Stimulated activated CD8-positive, alpha-beta memory T cell treated with anti-CD3 and anti-CD28 coated beads, Interleukin-4, amount 100 ng/mL, for 1 hour (primary cell): ENCODE measurements at places on chromosomes 7 and 10.

GRCh38 chr7:6422926-6423632, 24.7 kb downstream of the DAGLB start:
- no peak for DNase-seq

GRCh38 chr10:97121041-97121440, 64.7 kb downstream of the SLIT1 start:
- no peak for DNase-seq

- DNase-seq, result no peak
These were observed 1211.3 kb downstream of the REEP3 start for GRCh38 chr10:64732372-64732957.

DNA sequence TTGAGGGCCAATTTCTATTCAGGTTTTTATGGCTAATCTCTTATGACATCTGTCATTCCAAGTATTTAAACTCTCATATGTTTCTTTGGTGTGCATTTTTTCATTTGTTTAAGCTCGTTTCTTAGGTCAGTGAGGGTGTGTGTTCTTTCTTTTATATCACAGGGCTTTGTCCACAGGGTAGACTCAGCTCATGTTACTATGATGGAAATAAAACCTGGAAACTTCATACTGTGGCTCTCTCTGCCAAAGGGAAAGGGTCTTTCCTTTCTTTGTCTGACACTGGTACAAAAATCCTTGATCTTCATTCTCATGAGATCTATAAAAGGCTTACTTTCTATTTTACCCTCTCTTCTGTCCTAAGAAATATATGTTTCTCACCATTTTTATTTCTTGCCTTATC, 129.6 kb upstream of the SP8 start:
- DNase-seq, result no peak

DNA sequence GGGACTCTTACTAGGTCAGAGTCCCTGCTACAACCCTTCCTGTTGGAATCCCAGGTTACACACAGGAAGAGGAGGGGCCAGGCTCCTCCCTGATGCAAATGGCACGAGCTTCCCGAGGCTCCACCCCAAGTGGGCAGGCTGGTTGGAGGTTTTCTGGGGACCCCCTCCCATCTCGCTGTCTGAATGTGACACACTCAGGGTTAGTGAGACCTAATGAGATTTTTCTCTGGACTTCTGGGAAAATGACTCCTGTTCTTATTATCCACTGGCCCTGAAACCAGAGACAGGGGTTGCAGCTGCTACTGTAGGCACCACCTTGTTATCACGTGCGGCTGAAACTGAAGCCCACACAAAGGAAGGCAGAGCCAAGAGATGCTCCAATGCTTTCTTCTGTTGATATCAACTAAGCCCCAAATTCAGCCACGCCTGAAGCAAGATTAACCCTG, 103.3 kb downstream of the FAM107B start:
- DNase-seq, result no peak

DNA sequence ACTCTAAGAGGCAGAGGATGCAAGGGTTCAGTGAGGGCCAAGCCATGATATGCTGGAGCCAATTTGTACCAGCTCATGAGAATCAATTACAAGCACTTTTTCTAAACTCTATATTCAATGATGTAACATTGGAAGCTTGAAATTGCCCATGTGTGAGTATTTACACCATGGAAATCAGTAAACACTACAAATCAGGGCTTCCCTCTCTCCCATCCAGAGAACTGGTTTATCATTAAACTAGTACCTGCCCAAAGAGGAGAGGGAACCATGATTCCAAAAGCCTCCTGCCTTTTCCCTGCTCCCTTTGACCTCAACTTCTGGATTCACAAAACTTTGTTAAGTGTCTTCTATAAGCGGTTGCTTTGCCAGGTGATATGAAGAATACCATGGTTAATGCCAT, 52.5 kb upstream of the BICC1 start:
- no peak for DNase-seq

DNA sequence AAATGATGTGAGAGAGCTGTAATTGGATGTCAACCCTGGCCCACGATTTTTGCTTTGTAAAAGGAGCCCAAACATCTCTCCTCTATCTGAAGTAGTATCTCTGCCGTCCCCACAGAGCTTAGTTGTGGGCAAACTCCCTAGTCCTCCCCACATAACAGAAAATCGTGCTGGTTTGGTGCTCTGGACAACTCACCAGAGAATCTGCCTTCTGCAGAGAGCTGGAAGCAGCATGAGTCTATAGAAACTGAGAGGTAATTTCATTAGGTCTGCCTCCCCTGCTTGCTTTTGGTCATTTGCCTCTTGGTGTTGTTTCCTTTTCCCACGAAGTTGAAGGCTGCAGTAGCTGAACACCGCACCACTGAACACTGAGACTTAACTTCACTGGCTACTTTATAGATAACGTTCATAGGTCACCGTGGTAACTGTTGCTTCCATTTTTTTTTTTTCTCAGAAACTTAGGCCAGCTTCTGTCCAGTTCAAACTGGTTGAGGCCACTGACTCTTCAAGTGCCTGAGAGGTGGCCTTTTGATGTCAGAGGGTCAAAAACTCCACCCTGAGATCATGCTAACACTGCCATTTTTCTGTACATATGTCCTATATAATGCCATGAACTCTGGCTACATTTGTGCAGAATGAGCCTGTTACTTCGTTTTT, 3.3 kb upstream of the CDCA7L start:
- no peak for DNase-seq

DNA sequence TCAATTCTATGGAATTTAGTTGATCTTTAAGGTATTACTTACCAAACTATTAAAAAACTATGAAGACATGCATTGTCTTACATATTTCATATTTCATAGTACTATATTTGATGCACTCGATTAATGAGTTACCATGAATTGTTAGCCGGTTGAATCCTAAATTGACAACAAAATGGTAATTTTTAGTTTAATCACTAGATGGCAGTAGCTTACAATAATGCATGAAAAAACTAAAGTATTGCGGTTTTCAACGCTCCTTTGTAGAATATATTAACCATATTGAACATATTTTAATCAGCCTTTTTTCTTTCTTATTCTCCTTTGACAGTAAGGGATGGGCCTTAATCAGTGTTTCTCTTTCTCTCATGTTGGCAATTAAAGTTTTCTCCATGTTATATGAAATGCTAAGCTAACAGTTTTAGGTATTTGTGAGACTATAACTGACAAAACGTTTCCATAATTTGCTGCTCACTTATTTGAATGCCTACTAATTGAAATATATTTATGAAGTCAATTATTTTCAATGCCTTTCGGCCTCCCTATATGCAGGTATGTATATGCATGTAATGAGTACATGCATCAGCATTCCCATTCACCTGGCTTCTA, 48.5 kb upstream of the ARL4A start:
- no peak for DNase-seq
